ENCODE measurements at places on chromosomes 3 and 15. TPM values are rescaled to one million over a fixed set of nuclear protein-coding genes. Genes with fewer than 3 reads are reported as not detected.

DNA sequence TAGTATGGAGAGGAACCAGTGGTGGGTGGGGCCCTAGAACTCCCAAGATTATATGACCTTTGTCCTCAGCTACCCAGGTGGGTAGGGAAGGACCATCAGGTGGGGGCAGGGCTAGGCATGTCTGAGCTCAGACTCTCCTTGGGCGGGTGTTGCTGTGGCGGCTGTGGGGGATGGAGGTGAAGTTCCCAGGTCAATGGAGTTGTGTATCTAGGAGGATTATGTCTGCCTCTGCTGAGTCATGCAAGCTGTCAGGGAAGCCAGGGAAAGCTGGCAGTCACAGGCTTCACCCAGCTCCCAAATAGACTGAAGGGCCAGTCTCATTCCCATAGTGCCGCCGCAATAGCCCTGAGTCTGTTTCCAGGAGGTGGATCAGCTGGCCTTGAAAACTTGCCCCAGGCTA lies 139.7 kb upstream of the CFAP20DC start:
- no peak for DNase-seq

GRCh38 chr3:150920236-150920635 lies 15.0 kb upstream of the MINDY4B start:
- DNase-seq, result no peak

Gene SEMA3F
- 24.0 TPM for total RNA-seq

Gene PLA1A
- total RNA-seq, result 8.7 TPM

DNA sequence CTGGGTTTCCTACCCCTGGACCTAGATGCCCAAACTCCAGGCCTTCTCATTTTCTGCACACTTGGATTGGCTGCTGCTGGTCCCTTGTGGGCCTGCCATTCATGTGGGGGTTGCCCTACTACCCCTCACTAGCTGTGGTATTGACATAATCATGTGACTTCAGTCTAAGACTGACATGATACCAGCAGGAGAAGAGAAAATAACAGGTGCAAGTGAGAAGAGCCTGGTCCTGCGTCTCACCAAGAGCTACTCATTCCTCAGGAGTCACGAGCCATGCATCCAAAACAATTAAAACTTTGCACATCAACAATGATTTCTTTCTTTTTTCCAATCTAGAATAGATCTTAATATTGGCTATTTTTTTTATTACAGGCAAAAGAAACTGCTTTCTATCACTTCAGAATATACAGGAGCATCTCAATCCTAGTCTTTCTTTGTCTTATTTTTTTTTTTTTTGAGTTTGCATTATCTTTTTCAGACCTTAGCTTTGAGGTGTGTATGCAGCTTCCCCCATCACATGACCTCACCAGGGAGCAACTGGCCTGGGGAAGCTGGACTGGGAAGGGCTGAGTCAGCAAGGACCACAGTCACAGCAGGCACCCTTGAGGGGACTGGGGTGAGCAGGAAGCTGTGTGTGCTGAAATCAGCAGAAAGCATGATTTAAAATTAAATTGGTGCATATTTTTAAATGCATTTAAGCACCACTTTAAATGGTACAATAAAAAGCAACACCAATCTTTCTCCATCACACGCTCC lies 27.6 kb downstream of the SLC9A9 start:
- no peak for DNase-seq

- DNase-seq, result no peak
Measured at GRCh38 chr3:126019683-126020082, 50.7 kb downstream of the ROPN1B start.

DNA sequence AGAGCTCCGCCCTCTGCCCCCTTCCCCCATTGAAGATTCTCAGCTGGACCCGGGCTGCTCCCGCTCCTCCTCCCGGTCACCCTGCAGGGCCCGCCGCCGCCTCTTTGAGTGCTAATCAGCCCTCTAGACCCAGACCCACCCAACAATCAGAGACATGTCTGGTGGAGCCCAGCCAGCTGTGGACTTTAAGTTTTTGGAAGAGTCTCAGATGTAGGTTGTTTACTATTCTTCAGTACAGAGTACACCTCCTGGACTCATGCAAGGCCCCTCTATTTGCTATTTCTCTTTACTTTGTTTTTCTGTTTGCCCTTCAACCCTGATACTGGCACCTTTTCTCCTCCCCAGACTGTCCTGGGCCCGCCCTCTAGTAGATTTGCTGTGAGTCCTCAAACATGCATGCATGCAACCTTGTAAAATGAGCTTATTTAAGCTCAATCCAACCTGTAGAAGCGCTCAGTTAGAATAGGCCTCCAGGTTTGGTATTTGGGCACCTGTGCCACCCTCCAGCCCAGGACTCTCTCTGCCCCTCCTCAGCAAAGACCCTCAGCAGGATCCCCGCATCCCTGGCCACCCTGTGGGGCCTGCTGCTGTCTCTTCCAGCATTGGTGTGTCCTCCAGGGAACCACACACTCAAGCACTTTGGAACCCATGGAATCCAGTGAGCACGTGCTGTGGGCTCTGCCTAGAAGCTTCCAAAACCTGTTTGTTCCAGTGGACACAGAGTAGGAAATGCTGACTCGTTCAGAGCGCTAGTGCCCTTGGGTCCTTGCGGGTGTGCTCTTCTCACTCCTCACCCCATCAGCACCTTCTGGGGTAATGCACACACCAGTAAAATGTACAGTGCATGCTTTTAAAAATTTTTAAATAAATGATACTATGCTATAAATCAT lies 4.6 kb downstream of the PRR23E start:
- DNase-seq, result no peak

- DNase-seq, result peak; percentile 72
Measured at GRCh38 chr15:99409097-99409473, 156.7 kb upstream of the MEF2A start.

DNA sequence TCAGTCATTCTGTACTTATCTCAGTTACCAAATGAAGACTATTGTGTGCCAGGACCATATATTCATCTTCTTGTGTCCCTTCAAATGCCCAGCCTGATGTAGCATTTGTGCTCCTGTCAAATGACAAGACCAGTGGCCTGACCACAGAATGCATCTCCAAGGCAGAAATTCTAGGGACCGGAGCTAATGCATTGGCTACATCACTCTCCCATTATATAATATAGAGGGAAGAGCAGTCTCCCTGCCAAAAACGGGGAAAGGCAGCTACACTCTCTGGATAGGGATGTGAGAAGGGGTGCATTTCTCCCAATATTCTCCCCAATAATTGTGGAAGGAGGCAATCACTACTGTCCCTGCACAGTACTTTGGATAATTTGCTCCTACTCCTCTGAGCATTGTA lies 312.0 kb downstream of the EPHB1 start:
- no peak for DNase-seq

Gene SPSB4
- total RNA-seq, result 6.9 TPM

DNA sequence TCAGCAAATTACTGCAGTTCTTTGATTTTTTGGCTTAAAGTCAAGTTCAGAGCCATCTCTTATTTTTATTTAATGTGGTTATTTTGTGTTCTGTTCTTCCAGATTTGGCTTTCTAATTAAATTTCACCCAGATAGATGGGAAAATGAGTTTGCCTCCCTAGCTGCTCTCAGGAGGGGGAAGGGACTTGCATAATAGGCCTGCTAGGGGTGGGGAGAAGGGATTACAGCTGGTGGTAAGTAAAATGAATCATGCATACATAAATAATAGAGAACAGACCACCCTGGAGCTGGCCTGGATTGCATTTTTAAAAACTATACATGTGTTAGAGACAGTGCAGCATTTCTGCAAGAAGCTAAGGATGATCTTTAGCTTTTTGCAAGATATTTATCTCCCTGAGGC lies 3.9 kb upstream of the PXYLP1 start:
- no peak for DNase-seq

- peak; percentile 86 for DNase-seq
Measured at GRCh38 chr15:90594301-90594738, 64.6 kb downstream of the CRTC3 start.

Gene C3orf38
- total RNA-seq, result 14.6 TPM

DNA sequence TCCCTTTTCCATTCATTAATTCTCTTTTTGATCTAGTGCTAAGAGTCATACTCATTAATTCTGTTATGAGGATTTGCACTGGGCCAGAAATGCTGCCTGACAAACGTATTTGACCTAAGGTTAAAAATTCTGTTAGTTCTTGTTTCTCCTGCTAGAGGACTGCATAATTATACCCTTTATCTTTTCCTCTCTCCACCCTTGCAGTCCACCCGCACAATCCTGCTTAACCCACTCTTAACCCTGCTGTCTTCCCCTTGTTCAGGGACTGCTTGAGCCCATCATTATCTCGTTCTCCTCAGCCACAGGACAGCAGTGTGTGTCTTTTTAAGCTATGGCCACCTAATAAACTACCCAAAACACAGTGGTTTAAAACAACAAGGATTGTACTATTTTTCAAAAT lies 31.1 kb upstream of the DYNC1LI1 start:
- DNase-seq, result no peak

DNA sequence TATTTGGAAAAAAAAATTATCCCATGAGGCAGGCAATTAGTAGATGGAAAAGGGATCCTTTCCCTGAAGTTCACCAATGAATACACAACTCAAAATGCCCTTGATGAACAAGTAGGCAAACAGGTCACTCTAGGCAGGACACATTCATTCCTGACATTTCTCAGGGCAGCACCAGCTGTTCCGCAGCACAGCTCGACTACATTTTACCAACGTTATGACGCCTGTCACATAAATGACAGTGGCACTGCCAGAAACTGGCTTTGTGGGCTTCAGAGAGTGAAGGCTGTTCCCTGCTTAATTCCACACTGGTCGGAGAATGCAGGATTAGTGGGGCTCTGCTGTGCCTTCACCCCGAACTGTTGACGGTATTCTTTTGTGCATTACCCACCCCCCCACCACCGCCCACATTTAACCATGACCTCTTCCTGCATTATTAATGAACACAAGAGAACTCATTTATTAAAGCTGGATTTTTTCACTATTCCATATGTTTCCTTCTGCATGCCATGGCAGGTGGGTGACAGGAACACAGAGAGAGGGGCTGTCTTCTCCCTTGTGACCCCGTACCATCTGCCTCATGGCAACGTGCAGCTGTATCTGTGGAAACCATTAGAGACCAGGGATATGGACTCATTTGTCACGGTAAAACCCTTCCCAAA lies 197.6 kb downstream of the PDZRN3 start:
- no peak for DNase-seq

DNA sequence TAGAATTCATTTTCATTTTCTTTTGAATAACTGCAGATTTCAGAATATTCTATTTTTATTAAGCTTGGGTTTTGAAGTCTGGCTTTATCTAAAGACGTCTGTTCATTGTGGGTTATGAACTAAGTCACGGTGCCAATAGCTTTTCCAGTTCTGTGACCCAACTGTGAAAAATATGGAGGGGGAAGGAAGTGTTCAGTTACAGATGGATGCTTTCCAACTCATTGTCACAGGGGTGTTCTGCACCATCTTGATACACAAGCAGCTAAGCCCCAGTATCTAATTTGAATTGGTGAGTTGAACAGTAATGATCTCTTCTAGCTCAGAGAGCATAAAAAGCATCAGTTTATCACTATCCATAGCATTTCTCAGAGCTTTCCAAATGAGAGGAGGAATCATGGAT lies 710.6 kb downstream of the EDEM1 start:
- no peak for DNase-seq

- DNase-seq, result peak; percentile 37
Measured at GRCh38 chr3:160038862-160039562, 50.4 kb downstream of the IL12A start.

Gene TTLL13
- total RNA-seq, result not detected

Gene NPAP1
- not detected for total RNA-seq

DNA sequence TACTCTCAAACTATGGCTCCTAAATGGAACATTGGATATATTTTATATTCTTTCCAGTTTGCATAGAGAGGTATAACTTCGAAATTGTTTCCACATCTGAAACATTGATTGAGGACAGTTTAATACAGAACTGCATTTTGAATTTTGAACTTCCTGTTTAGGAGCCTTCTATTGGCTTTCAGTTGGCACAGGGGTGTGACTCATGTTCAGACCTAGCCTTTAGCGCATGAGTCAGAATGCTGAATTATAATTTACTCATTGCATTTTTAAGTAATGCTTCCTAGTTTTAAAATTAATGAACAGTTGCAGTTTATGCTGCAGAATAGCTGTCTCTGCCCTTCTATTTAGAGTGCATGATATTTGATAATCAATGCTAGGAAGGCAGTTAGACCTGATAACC lies 751.7 kb downstream of the CADM2 start:
- DNase-seq, result no peak

GRCh38 chr15:67241132-67241855 lies 13.2 kb downstream of the AAGAB start:
- DNase-seq, result no peak

Gene ZNF860
- total RNA-seq, result 0.29 TPM

Gene SLC6A11
- total RNA-seq, result not detected

- no peak for DNase-seq
Measured at GRCh38 chr15:92645051-92645631, 10.4 kb downstream of the FAM174B start.

Gene PRR20G
- not detected for total RNA-seq

DNA sequence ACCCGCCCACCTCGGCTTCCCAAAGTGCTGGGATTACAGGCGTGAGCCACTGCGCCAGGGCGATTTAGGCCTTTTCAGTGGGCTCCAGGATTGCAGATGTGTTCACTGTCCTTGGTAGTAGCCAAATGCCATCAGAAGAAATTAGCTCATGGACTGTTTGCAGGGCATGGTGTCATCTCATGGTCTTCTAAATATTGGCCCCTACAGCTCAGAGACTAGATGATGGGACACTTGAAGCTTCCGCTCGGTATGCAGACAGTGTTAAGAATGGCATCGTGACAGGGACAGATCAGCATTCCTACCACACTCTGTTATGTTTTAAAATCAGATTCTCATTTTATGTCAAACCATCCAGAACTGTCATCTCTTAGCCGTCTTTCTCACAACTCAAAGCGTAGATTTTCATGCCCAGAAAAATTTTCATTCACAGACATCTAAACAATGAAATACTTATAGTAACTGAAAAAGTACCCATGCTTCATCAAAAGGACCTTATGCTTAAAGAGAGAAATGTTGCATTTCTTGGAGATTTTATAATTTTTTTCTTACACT lies 24.9 kb downstream of the SLCO3A1 start:
- no peak for DNase-seq

Gene HHLA2
- not detected for total RNA-seq

- peak; percentile 62 for DNase-seq
Measured at GRCh38 chr15:81225161-81225671, 28.5 kb downstream of the IL16 start.

DNA sequence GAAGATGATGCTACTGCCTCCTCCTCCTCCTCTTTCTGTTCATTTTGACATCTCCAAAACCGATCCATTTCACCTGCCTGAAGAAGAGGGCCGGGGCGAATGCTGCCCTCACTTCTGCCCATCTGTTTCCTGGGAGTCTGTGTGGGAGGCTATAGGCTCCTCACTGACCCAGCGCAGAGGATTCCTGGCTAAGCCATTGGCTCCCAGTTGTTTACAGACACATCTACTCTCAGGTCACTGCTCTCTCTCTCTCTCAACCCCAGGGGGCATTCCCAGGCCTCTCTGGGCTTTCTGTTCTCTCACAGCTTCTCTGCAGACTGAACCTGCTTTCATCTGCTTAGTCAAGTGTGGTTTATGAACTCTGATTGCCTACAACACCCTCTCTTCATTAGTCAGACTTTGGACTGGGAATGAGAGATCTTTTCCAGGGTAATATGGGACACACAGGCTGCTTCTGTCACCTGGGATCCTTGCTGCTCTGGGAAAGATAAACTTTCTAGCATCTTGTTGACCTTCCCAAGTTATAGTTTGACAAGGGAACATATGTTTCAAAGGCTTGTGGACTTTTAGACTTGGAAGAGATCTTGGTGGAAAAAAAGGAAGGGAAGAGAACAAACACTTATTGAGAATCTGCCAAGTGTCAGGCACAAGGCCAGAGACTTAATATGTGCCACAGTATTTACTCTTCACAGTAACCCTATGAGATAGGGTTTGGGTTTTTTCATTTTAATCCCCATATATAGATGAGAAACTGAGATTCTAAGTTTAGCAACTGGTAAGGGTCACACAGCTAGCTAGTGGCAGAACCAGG lies 30.2 kb upstream of the USP3 start:
- DNase-seq, result no peak

All from left cardiac atrium (tissue), 4 donors.